ENCODE measurements at places on chromosomes 16 and 17.

GRCh38 chr16:12091569-12092543, 115.3 kb downstream of the SNX29 start:
- DNase-seq, result no peak

DNA sequence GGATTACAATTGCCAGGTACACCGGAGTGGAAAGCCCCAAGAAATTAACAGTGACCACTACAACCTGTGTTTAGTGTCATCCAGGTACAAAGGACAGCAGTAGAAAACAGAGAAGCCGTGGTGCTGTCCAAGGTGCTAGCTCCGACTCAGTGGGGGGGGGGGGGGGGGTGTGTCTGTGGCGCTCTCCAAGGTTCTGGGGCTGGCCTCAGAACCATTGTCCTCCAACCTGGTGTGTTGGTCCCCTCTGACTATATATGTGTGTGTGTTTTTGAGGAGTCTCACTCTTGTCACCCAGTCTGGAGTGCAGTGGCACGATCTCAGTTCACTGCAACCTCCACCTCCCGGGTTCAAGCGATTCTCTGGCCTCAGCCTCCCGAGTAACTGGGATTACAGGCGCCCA, 5.8 kb upstream of the ZNF23 start:
- DNase-seq, result no peak

DNA sequence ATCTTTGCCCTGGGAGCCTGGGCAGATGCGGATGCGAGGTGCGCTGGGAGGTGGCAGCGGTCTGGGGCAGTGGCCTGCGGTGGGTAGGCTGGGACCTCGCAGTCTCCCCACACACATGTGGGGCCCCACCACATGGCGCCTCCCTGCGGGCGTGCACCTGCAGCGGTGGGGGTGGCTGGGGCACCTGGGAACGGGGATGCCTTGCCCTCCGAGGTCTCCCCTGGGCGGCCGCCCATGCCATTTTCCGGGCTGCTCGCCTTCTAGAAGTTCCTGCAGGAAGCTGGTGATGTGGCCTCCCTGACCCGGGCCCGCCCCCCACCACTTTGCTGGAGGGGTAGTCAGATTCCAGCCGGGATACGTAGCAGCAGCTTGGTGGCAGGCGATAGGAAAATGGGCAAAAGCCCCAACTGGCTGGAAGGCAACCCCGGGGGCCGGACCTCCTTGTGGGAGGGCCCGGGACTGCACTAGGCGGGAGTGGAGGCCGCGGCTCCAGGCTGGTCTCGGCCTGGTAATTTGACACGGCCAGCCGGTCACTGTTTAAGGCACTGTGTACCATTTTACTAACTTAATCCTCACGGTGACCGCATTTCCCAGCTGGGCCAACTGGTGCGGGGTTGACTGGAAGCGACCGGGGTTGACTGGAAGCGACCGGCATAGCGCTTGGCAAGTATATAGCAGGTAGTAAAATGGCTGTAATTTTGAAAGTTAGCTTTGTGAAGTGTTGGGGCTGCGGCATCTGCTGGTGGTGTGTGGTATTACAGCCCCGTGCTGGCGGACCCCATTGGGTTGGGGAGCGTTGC, 38.5 kb downstream of the IGF2BP1 start:
- no peak for DNase-seq

DNA sequence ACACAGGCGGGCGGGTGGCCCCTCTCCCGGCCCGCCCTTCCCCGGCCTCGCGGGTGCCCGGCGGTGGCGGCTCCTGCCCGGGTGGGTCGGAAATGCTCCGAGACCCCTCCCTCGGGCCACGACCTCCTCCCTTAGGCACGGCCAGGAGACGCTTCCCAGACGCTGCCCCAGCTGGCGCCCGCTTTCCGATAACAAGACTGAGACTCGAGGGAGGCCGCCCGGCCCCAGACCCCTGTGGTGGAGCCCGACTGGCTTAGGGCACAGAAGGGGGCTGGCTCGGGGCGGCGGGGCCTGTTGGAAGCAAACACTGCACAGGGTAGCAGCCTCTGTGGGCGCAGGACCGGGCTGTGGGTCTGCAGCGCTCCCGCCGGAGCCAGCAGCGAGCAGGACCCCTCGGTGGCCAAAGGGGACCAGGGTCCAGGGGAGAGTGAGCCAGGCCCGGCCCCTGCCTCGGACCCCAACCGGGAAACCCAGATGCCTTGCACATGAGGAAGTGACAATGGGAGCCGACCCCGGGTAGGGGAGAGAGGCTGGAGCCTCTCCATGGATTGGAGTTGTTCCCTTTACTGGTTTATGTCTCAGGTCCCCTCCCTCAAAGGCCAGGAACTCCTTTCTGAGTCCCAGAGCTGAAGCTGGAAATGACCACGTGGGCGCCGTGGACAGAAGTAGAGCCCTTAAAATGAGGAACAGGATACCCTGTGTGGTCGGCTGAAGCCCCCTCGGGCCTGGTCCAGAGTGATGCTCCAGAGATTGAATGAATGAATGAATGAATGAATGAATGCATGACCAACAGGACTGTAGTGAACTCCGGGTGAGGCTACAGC, 19.8 kb upstream of the ADCY7 start:
- no peak for DNase-seq

DNA sequence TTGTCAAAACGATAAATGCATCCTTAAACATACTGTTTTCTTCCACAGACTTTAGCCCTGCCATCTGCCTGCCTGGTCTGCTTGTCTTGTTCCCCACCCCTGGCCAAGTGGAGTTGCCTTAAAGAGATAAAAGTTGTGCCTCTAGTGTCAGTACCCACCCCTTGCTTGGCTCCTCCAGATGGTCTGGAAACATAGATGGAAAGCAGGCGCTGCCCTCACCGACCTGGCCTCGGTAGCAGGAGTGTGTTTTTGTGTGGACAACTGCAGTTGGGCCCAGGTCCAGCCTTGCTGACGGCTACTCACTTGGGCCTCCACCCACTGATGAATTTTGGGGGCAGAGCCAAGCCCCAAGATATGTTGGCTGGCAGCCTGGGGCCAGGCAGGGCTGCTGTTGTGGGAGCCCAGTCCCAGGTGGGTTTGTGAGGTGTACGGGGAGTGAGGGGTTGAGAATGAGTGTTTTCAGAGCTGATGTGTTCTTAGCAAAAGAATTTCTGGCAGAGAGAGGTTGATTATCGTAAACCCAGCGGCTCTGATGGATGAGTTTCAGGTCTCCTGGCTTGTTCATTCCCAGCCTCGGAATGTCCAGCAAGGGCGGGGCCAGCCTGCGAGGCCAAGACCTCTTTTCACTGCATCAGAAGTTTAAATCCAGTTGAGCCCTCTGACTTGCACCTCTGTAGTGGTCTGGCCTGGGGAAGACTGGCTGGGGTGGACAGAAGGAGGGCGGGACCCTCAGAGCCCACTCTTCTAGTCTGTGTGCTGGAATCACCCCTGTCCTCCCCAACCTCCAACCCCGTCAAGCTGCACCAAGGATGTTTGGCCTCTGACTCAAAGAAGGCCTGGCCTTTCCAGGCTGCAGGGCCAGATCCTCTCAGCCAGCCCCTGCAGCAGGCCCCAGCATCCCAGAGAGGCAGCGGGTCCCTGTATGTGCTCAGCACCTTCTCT, 179.7 kb downstream of the RAB11FIP4 start:
- DNase-seq, result no peak

DNA sequence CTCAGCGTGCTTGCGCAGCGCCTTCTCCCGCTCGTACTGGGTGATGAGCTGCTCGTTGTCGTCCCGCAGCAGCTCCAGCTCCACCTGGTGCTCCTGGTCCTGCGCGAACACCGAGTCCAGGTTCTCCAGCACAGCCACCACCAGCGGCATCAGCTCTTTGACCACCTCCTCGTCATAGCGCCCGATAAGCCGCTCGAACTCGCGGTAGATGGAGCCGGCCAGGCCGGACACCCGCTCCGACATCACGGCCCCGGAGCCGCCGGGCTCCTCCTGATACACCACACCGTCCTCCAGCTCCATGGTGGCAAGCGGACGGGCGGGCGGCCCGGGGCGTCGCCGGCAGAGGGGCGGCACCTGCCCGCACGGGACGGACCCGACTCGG, 320 bp downstream of the SPAG9 start:
- DNase-seq, result no peak

GRCh38 chr16:85062323-85062722, 34.7 kb downstream of the KIAA0513 start:
- DNase-seq, result no peak

DNA sequence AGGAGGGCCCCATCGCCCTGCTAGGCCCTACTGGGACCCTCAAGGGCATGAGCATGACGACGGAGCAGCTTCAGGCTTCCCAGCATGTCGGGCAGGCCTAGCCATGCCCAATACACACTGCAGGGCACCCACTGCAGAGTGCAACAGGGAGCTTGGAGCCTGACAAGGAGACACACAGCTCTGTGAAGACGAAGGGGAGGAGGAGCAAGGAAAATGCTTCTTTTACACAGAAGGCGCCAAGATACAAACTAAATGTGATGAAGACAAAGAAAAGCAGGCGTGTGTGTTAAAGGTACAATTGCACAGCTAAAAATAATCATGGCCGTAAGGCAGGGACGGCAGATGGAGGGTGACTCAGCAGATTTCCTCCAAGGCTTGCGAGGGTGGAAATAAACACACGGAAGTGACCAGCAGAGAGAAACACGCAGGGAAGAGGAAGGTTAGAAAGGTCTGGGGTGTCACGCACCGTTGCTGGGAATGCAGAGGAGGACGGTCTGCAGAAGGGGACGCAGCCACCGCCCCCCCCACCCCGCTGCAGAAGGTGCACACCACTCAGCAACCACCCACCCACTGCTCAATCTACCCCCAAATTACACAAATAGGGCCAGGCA, 108.5 kb downstream of the ZNF778 start:
- DNase-seq, result no peak

GRCh38 chr17:46862949-46863348, 11.6 kb downstream of the WNT9B start:
- no peak for DNase-seq

GRCh38 chr17:50279181-50279526, 4.9 kb downstream of the TMEM92 start:
- no peak for DNase-seq

GRCh38 chr16:6682142-6682811, 650.4 kb upstream of the RBFOX1 start:
- DNase-seq, result no peak

Data from stimulated activated CD8-positive, alpha-beta memory T cell treated with anti-CD3 and anti-CD28 coated beads, Interleukin-4, amount 100 ng/mL, for 4 hours (primary cell).